Activated T-helper 2 cell treated with anti-CD3 and anti-CD28 coated beads, Interferon-gamma antibody, Interleukin-2, Interleukin-4, amounts not matched to agents 10 μg/mL and 5 μg/mL and 100 μg/mL, durations not matched to agents 14 hours and 24 hours and 36 hours (primary cell): ENCODE measurements at places on chromosomes 6 and 20.

DNA sequence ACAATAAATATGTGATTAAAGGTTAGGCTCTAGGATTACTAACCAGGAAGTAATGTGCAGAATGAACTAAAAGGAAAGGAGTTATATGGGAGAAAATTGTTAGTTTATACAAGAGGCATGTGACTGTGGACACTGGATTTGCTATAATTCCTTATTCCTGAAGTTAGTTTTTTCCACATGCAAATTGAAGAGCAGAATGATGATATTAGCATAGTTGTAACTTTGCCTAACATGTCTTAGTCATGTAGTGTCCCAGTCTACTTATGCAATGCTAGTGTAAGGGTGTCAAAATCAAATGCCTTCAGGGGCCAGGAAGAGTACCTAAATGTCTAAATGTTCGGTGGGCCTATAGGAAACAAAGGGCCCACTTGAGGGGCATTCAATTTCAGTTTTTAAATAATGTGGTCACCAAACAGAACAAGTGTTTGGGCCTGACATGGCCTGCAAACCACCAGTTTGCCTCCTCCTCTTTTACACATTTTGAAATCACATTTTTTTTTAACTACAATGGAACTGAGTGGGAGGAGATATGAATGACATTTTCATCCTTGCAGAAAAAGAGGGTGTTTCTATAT is 28.0 kb upstream of the CEP85L start:
- no peak for DNase-seq

- no peak for DNase-seq
Observed at GRCh38 chr6:22682979-22683378, 113.6 kb downstream of the HDGFL1 start.

DNA sequence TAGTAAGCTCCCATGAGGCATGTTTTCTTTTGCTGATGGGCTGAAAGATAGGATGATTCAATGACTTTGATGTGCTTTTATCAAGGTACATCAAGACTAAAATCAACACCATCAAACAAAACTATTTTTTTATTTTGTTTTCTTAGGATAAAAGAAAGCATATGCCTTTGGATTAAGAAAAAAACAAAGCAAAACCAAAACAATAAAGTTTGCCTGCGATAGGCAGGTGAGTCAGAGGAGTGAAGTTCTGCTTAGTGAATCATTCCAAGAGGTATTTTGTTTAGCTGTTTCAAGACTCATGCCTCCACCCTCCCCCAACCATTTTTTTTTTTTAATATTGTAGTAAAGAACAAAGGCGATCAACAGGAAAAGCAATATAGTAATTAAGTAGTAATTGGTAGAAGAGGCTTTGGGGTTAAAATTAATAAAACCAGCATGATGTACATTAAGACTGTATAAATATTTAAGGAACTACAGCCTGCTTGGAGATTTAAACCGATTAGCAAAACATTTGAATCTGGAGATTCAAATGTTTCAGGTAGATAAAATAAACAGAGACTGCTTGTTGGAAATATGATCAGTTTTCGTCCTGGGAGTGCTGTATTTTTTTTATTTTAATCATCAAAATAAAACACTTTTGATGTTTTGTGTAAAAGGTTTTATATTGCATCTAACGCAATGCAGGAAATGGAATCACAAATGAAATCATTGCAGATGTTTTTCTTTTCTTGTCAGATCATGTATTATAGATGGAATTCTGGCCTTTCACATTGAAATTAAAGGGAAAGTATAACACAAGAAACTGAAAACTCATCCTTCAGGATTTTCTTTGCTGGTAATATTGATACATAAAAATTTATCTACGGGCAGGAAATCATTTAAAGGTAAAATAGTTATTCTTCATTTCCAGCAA is 482.3 kb upstream of the MANEA start:
- no peak for DNase-seq

GRCh38 chr6:156720691-156721685 is 56.2 kb upstream of the ARID1B start:
- no peak for DNase-seq

DNA sequence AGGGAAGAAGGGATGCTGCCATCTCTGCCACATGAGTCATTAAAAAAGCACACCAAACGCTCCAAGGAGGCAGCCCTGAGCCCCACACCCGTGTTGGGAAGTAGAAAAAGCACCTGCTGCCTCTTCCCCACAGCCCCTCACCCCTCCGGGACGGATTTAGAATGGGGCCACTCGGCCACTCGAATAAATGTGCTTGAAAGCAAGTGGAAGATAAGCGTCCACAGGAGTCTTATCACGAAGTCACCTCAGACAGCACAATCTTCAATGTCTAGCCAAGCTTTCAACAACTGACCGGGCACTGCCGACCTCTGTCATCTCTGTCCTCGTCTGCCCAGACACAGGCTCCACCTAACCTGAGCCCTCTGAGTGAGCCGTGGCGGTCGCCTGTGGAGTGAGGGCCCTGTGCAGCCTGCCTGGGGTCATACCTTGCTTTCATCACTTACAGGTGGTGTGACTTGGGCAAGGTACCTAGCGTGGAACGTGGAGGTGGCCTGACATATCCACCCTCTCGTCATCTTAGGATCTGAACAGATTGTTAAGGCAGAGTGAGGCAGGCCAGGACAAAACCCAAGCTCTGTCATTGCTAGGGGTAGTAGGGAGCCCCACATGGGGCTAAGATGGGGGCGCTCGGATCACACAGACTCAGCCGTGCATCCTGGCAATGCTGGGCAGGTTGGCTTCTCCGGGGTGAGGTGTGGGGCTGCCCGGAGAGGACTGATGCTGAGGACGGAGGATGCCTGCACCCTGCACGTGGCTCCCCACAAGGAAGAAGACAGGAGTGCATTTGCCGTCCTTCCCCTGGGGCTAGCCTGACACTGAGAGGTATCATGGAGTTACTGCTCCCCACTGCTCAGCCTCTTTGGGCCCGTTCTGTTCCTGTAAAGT is 34.8 kb downstream of the PSMG4 start:
- no peak for DNase-seq

- DNase-seq: no peak
Observed at GRCh38 chr6:149940672-149940982, 1.2 kb upstream of the ULBP2 start.

DNA sequence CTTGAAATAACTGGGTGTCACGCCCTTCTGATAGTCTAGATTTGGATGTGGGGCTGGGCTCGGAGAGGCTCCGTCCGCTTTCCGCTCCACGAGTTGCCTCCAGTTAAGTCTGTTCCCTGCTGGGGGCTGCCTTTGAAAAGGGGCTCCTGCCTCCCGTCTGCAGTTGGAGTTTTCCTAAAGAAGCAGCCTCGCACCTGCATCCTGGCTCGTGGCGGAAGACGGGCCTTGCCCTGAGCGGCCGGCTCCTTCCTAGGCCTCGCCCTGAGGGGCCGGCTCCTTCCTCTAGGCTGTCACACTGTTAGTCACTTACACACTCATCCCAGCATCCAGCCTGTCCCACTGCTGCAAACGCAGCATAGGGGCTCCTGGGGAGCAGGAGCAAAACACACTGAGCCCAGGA is 74.4 kb downstream of the SMOC2 start:
- no peak for DNase-seq
